Endothelial cell of umbilical vein (primary cell): ENCODE measurements at places on chromosomes 7 and 10. TPM values are rescaled to one million over a fixed set of nuclear protein-coding genes. Genes with fewer than 3 reads are reported as not detected.

NAT16 gene
- total RNA-seq, result not detected in 2 replicates

- no peak for DNase-seq
Observed at GRCh38 chr7:141511676-141512396, 39.4 kb upstream of the AGK start.

DNA sequence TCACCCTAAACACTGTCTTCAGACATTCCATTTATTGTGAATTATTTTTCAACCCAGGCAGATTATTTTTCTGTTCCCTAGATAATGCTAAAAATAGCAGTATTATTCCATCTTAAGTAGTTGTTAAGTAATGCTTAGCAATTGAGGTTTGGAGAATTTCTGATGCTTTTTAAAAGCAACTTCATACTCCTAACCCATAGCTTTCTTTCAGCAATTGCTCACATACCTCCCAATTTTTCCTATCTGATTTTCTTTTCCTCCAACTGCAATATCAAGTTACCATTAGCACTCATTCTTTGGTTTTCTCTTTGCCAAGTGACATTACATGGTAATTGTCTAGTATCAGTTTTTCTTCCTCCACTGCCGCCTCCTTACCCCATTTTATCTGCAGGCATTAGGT is 104.7 kb downstream of the GPR85 start:
- DNase-seq, result no peak

LEP gene
- total RNA-seq, result not detected in 2 replicates

DNA sequence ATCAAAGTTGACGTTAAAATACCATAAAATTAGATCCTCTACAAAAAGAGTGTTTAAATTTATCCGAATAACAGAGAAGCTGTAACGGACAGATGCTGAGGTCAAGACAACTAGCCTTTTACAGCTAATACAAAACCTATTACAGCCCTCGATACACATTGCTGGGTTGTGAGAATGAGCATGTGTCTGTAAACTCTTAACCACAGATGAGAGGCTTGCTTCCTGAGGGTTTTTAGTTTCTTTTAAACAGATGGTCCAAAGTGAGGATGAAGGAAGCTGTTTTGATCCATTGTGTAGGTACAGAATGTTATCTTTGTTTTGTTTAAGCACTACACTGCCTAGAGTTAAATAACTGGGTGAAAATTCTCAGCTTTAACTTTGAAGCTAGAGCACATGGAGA is 578.2 kb downstream of the PARD3 start:
- no peak for DNase-seq

CFAP43 gene
- not detected in 2 replicates for total RNA-seq
